ENCODE measurements at places on chromosomes 1 and 21.

DNA sequence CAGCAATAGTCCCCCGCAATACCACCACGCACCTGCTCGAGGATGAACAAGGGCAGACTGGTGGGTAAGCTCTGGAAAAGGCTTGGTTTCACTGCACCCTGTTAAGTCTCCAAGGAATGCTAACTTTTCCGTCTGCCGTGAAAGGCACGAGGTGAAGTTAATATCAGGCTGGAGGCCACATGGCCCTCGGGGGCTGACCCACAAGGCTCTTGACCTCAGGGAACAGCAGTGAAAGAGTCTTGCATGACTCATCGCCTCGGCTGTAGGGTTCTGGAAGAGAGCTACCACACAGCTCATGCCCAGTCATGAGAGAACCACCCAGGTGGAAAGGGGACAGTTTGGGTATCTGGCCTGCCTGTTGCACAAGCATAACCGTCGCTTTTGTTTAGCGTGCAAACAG lies 24.7 kb downstream of the SCCPDH start:
- no peak for DNase-seq

DNA sequence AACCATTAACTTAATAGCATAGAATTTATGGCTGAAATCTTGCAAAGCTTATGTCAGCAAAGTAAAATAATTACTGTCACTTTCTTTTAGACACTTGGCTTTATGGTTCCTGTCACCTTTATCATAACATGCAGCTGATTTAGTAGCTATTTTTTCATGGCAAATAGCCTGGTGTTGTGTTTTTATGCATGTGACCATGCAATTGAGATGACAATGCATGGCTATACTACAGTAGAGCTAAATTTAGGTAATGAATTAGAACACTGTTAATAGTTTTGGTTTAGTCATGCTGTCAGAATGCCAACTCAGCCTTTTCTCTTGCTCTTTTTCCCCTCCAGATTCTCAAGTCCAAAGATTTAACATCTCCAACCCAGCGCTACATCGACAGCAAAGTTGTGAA lies 88.6 kb downstream of the TGFB2 start:
- no peak for DNase-seq

DNA sequence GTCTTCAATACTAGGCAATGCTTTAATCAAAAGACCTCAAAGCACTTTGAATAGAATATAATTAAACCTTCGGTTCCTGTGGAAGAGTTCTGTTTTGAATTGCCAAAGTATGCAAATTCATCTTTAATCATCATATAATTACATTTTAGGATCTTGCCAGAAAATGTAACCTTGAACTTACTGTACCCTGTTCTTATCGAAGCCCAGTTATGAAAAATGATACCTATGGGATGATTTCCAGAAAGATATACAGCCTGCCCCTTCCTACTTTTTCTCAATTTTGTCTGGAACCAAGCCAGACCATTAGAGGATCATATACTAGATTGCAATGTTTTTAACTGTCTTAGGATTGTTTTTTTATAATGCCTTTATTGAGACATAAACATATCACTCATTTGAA lies 34.0 kb upstream of the ZNF281 start:
- DNase-seq, result no peak

- DNase-seq, result no peak
Measured at GRCh38 chr1:10324627-10325026, 74.2 kb upstream of the PGD start.

DNA sequence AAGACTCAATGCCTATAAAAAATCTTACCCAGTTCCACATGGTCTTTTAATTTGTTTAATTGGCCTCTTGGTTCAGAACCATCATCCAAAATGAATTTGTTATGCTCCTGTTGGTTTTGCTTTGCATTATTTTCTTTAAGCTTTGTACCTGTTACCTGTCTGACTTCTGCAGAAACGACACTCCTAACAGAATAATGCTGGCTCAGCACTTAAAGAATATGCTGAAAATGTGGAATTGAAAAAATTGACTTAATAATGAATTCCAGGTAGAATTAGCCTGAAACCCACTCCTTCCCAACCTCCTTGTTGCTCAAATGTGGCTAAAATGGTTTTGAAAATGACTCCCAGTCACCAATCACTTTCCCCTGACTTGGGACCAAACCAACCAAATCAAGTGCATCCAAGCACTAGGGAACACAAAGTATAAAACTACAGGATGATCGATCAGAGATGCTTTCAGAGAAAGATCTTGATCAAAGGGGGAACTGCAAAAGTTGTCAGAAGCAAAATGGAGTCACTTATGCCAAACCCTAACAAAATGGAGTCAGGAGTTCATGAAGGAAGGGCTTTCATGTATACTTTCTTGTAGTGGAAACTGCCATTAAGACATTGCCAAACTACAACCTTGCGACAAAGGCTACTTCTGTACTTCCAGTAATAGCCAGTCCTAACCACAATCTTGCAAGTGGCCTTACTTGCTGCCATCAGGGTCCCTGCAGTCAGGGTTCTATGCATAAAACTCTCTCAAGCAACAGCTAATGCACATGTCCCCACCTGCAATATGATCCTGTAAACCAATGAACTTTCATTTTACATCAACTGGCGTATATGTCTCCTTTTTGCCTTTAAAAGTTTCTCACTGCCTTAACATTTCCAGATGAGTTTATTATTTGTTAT lies 5.4 kb downstream of the GBP7 start:
- no peak for DNase-seq

DNA sequence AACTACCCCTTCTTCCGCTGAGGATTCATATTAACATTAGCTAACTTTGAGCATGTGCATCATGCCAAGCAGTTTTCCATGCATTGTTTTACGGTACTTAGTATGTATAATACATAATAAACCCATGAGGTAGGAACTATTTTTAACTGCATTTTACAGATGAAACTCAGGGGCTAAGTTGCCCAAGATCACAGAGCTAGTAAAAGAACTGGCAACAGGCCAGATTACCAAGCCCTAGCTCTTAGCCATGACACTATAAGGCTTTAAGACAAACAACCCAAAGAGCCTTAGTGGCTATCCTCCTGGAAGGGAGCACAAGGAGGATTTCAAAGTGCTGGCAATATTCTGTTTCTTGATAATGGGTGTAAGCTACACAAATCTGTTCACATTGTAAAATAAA lies 6.1 kb downstream of the AK2 start:
- no peak for DNase-seq

DNA sequence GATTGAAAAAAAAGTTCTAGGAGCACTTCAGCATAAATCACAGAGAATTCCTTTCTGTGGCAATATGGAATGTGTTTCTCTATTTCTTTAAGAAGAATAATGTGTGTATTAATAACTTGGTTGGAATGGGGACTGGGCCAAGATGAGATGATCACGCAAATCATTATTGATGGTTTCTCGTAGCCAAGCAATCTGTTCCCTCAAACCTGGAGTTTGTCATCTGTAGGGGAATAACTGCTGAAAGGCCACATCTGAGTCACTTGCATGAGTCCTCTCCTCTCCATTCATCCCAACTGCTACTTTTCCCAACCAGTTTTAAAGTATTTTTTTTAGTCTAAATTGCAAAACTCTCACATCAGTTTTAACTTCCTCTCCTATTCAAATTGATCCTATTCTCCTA lies 480.4 kb downstream of the PLPP3 start:
- DNase-seq, result no peak

DNA sequence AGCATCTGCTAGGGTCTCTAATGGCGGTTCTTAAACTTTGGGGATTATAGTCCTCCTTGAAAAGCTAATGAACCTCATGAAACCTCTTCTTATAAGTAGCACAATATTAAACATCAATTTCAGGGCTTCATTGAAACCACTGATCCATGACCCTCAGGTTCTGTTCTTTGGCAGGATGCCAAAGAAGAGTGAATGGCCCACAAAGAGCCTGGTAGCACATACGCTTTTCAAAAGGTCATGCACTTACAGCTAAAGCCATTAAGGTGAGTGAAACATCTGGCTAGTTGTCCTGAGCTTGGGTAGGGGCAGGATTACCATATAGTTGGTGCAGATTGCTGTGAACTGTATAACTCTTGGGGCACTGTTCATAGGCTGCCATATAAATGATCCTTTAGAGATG lies 42.3 kb downstream of the MDM4 start:
- no peak for DNase-seq

DNA sequence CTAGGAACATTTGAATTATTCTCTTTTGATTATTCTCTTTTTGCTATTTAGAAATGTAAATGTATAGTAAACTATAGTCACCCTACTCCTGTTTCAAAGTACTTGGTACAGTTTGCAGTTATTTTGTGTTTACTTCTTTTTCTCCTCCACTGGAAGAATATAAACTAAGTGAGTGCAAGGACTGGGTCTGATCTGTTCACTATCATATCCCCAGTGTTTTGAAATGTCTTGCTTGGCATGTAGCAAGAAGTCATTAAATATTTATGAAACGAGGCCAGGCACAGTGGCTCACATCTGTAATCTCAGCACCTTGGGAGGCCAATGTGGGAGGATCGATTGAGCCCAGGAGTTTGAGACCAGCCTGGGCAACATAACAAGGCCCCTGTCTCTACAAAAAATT lies 35.8 kb upstream of the PODN start:
- DNase-seq, result no peak

DNA sequence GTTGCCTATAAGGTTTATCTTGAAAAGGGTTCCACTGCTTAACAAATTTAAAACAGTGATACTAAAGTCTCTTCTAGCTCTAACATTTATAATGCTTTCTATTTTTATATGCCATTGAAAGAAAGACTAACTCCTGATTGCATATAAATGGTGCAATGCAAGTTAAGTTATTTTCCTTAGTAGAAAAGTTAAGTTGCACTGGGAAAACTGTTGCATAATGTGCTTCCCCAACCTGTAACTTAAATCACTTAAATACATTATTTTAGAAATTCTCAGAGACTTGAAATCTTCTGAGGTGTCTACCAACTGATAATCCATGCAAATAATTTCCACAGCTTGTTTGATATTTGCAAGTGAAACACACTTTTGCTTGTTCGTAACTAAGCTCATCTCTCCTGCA lies 175.0 kb upstream of the HMCN1 start:
- DNase-seq, result no peak

DNA sequence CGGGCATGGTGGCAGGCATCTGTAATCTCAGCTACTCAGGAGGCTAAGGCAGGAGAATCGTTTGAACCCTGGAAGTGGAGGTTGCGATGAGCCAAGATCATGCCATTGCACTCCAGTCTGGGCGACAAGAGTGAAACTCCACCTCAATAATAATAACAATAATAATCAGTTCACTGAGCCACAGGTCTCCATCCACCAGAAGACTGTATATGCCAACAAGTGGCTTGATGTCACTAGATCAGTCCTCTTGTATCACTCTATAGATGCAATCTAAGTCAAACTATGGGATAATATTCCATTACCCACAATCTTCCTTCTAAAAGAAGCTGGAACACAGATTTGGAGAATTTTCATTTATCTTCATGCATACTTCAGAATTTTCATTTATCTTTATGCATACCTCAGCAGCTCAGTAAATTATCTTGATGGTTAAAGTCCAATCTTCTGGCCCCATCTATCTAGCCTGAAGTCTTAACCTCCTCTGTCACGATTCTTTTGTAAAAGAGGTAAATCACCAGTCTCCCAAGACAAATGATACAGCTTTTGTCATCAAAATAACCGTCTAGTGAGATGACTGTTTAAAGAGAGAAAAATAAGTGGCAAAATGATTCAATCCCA lies 61.8 kb downstream of the PUM1 start:
- DNase-seq, result no peak

- peak; percentile 15 for DNase-seq
Measured at GRCh38 chr1:109498161-109498801, 4.4 kb downstream of the CYB561D1 start.

GRCh38 chr1:241532864-241533263 lies 686 bp downstream of the KMO start:
- DNase-seq, result no peak

DNA sequence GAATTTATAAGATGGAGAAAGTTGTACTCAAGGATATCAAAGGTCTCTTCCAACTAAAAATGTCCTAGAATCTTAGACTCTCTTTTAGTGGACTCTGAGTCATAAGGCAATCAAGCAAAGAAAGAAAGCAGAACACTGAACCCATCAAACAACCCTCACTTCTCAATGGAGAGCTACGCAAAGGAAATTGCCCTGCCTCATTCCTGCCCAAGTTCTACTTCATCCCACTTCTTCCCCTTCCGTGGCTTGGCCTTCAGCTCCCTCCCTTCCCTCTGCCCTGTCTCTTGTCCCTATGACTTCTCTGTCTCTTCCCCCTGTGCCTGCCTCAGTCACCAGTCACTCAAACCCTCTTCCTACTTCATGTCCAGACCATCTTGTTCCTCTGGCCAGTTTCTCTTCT lies 58.5 kb downstream of the RIMS3 start:
- no peak for DNase-seq

- no peak for DNase-seq
Measured at GRCh38 chr1:202233171-202233570, 39.6 kb downstream of the LGR6 start.

DNA sequence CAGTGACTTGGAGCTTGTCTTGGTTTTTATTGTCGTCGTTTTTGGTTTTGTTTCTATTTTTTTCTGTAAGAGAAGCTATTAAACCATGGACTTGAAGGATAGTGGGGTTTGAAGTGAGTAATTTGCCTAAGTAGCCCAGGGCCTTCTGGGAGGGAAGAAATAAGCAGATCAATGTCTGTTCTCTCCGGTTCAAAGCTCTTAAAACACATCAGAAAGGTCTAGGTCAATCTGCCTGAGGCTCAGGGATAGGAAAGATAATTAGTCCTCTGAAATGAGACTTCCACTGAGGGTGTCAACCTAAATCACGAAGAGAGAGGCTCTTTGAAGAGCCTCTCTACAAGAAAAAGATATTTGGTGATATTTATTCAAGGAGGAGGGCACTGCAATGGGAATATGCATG lies 178.0 kb downstream of the MATN1 start:
- DNase-seq, result no peak

DNA sequence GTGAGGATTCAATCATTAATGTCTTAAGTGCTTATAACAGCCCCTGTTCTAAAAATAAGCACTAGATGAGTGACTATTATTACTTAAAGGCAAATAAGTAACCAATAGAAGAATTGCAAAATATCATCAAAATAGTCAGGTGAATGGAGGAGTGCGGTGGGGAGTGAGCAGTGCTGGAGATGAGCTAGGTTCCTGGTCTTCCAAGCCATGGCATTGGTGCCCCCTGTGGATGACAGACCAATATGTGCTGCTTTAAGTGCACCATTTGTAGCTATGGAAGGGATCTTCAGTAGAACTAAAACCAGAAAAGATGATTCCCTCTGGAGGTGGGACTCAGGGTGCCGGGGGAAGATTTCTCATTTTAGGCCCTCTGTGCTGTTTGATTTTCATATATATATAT lies 46.1 kb upstream of the SLC30A1 start:
- DNase-seq, result peak; percentile 12

GRCh38 chr1:233230011-233230410 lies 65.5 kb downstream of the PCNX2 start:
- no peak for DNase-seq

Data from midbrain (tissue), 1 donor.